ENCODE measurements at places on chromosomes 3 and 15.
A peak's percentile ranks its signal among the peaks of the same experiment; 100 is the strongest.

- peak; percentile 2 for DNase-seq
These were observed at the start of gene CADPS for GRCh38 chr3:62874711-62875557. Gene CADPS (minus strand): TSS chr3:62875416. CDS start chr3:62875029, 387 bp downstream.

DNA sequence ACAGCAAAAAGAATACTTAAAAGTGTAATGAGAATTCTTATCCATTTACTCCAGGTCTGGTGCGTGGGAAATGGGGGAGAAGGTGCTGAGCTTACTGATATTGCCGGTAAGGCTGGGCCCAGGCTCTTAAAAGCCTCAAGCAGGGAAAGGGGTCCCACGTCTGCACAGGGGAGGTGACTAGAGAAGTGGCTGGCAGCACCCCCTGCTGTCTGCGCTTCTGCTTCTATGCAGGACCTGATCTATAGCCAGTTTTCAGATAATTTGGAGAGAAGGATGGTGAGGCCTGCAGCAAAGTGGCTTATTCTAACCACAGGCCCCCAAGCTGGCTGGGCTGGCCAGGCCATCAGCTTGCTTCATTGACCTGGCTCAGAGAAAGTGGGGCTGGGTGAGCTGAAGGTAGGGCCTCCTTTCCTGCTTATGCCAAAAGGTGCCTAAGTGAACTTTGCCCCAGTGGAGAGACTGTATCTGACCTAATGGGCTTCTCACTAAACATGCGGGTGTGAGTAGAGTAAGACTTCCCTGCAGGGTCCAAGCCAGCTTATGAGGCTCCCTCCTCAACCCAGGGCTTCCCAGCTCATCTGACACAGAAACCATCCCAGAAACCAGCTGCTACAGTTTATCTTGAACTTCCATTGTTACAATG is 30.9 kb upstream of the ATP1B3 start:
- DNase-seq = no peak

- DNase-seq = no peak
These were observed 94.2 kb downstream of the FOXP1 start for GRCh38 chr3:71489315-71489761.

DNA sequence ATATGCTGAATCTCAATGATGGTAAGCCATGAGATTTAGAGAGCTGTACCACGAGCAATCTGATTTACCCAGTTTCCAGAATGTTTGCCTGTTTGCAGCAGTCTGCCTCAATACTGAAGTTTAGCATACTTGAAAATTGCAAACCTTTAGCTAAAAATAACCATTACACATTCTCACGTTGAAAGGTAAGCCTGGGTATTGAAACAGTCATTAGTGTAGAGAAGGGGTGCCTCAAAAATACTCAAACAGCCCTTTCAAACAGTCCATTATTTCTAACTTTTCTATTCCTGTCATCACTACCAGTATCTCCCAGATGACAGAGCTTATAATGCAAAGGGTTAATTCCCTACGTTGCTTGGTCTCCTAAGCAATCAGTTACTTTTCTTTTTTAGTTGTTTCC is 111.8 kb upstream of the MBNL1 start:
- no peak for DNase-seq

GRCh38 chr15:66720206-66721010 is 18.4 kb downstream of the SMAD6 start:
- DNase-seq = peak; percentile 91

- DNase-seq = no peak
These were observed 191.6 kb upstream of the TOPAZ1 start for GRCh38 chr3:44050101-44050500.

DNA sequence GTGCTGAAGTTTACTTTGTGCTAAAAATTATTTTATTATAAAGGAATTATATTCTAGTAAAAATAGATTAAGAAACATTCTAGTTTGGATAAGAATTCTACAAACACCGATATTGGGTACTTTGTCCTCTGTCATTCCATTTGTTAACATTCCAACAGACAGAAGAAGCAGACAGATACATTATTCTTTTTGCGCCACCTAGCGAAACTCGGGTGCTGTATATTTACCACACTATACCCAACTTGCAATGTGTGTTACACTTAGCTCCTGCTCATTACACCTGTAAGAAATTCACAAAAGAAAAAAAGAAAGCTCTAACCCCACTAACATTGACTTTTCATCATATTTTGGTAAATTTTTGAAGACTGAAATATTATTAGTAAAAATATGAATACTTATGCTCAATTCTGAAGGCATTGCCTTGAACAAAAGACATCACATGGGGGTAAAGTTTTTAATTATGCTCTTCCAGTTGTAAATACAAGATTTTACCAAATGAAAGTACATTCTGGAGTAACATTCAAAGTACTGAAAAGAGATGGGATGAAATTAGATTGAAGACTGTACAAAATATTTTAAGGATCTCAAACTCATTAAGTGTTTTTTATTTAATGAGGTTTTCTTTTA is 136.5 kb upstream of the MLF1 start:
- peak; percentile 65 for DNase-seq

DNA sequence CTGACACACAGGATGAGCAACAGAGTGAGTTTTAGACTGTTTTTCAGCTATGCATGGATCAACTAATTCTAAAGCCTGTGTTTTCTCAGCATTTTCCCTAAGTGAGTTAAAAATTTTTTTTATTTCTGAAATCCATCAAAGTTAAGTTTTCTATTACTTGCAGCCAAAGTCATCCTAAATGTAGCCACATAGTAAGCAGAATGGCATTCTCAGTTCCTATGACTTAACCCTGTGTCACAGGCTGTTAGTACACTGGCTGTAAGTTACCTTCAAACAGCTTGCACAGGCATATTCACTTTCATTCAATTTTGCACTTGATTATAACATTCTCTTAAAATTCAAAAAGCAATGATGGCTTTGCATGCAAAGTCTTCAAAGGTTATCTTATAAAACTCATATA is 368.2 kb downstream of the OCA2 start:
- no peak for DNase-seq

- no peak for DNase-seq
These were observed 114.0 kb downstream of the FAM174B start for GRCh38 chr15:92541291-92542200.

- peak; percentile 64 for DNase-seq
These were observed 75.2 kb downstream of the CHSY1 start for GRCh38 chr15:101176625-101177024.

DNA sequence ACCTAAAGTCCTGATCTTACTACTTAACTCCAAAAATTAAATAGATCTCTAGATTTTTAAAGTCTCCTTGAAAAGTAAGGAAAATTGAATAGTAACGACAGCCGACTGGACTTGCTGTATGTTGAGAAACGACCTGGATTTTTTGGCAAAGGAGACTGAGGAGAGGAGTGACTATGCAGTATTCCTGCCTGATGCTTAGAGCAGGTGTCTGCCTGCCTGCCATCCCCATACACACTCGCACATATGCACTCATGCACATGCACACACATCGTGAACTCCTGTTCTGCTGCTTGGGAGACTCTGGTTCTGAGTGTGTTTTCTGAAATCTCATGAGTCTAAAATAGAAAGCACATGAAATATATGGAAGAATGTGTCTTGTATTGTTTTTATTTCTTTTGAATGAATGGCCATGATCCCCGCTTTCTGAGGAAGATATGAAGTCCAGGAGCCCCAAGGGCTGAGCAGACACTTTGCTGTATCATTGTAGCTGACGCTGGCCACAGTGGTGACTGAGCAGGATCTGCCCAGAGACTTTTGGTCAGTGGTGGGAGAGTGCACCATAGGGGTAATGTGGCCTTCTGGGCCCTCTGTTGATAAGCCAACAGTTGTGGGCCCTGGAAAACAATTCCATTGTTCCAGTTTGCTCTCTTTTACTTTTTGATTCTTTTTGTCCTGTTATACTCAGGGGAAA is 16.4 kb downstream of the GYG1 start:
- no peak for DNase-seq

DNA sequence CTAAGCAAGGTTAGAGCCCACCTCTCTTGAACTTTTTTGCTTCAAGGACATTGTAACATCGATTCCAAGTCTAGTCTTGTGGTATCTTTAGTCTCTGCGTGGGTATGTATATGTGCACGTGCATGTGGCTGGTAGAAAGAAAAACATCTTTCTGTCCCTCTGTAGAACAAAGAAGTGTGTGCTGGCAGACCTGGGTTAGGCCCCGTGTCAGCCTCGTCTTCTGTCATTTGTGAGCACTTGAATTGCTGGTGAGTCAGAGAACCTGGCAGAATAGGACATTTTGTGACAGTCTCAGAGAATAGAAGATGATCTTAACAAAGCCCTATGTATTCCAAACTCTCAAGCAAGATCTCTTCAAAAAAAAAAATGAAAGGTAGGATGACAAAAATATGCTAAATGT is 102.2 kb upstream of the ATP10A start:
- DNase-seq = no peak

DNA sequence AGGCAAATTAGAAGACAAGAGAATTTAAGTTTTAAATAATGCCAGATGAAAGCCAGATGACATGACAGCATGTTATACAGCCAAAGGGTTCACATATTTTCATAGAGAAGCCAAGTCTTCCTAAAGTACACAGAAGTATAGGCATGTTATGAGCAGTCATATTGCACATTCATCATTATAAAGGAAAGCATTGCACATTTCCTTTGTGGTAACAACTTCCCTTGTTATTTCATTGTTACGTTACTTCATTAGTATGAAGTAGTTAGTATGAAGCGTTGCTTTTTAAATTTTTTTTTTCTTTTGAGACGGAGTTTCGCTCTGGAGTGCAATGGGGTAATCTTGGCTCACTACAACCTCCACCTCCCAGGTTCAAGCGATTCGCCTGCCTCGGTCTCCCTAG is 4.6 kb upstream of the ABCC5 start:
- no peak for DNase-seq

DNA sequence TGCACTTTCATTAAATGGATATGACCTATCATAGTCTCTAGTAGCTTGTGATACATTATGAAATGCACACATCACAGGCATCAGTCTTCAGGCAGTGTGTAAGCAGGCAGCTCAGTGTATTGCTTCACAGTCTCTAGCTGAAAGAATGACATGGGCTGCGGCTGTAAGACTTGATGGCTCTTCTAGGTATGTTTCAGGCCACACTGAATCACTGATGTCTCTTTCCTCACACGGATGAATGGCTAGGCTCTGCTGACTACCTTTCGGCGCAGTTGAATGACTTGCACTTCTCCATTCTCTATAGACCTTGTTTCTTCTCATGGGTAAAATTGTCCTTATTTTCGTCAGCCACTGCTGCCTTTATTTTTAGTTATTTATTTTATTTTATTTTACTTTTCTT is 15.4 kb downstream of the APH1B start:
- peak; percentile 47 for DNase-seq

DNA sequence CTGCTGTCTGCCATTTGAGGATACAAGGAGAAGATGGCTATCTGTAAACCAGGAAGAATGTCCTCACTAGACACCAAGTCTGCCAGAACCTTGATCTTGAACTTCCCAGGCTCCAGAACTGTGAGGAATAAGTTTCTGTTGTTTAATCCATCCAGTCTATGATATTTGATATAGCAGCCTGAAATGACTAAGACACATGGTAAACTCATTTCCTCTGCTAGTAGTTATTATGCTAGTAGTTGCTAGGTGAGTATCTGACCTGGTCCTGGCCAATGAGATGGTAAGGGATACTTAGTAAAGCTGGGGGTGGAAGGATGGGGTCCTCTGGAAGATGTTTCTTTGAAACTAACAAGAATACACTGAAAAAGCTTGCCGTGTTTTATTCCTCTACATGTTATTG is 280.7 kb upstream of the ARHGEF26 start:
- no peak for DNase-seq

DNA sequence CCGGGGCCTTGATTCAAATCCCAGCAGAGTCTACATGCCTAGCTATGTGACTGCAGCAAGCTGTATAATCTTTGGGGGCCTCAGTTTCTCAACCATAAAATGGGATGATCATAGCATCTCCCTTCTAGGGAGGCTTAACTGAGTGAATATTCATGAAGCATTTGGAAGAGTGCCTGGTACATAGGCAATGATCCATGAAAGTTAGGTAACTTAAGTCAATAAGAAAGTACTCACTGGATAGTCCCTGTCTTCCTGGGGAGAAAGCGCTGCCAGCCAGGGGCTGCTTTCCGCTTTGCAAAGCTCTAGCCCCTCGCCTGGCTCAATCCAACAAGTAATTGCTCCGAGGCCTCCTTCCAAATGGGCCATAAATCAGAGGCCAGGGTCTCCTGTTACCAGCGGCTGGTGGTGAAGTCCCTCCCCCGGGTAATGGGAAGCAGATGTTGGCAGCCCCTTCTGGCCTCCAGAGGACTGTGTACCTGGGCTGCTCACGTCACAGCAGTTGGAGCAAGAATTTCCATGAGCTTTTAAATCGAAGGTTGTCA is 521.9 kb upstream of the PROK2 start:
- peak; percentile 69 for DNase-seq

DNA sequence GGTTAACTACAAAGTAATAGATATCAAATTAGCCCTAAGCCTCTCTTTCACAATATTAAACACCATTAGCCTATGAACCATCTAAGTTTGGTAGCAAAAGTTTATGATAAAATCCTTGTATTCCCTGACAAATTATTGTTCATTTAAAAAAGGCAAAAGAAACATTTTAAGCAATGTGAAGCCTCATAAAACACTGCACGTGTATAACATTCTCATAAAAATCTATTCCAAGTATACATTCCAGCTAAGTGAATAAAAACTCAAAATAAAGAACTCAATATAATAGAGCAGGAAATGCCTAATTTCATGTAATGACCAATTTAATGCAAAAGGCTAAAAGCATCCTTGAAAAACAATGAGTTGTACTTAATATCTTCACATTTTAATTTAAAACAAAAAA is 27.7 kb downstream of the TNIK start:
- DNase-seq = no peak

- peak; percentile 96 for DNase-seq
These were observed 264.2 kb downstream of the VPS13C start for GRCh38 chr15:61796056-61796455.

DNA sequence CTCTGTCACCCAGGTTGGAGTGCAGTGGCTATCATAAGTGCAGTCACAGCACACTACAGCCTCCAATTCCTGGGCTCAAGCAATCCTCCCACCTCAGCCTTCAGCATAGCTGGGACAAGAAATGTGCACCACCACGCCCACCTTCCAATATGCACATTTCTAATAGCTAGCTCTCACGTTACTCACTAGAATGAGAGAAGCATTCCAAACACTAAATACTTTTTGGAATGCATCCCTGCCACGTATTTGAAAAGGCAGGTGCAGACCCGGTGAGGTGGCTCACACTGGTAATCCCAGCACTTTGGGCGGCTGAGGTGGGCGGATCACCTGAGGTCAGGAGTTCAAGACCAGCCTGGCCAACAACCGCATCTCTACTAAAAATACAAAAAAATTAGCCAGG is 7.6 kb upstream of the TCF12 start:
- no peak for DNase-seq

DNA sequence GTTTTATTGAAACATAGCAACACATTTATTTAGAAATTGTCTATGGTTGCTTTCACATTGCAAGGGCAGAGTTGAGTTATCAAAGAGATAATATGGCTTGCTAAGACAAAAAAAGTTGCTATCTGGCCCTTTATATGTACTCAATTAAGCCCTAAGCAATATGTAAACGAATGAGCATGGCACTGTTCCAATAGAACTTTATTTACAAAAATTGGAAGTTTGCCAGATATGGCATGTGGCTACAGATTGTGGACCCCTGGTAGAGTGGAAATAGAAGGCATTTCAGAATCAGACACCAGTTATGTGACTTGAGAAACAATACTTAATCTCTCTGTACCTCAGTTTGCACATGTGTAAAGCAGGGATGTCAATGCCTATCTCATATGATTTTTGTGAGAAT is 515.6 kb upstream of the SGO1 start:
- DNase-seq = no peak

GRCh38 chr3:191244242-191244867 is 45.3 kb downstream of the OSTN start:
- DNase-seq = no peak

- DNase-seq = peak; percentile 41
These were observed 167.6 kb downstream of the ECT2 start for GRCh38 chr3:172918165-172918564.
